ENCODE measurements at places on chromosomes 5 and 9. TPM values are rescaled to one million over a fixed set of nuclear protein-coding genes. Genes with fewer than 3 reads are reported as not detected.

The BRINP1 gene
- not detected for total RNA-seq

DNA sequence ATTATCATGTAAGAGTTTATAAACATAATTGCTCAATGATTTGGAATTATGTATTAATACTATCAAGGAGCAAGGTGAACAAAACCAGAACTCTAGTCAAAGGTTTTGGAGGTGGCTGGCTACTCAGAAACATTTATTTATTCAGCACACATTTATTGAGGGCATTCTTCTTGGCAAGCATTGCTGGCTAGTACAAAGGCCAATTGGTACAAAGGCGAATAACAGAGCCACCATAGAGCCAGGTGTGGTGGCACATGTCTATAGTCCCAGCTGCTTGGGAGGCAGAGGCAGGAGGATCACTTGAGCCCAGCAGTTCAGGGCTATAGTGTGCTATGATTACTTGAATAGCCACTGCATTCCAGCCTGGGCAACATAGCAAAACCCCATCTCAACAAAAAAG, 242.1 kb downstream of the CWC27 start:
- no peak overlapping the region for H3K27ac ChIP-seq
- H3K27me3 ChIP-seq: no peaks in the 10 kb centered on the region
- DNase-seq: no peak
- no peak overlapping the region for H3K4me3 ChIP-seq

GRCh38 chr5:5296051-5296450, 126.4 kb upstream of the ICE1 start:
- H3K4me1 ChIP-seq: no peaks in the 10 kb centered on the region
- H3K27ac ChIP-seq: no peak overlapping the region
- no peak for DNase-seq
- no peak overlapping the region for H3K4me3 ChIP-seq
- H3K36me3 ChIP-seq: no peaks in the 10 kb centered on the region

- peaks cover 7% of the 10 kb centered on the region for H3K36me3 ChIP-seq
- DNase-seq: no peak
- H3K4me1 ChIP-seq: no peaks in the 10 kb centered on the region
- H3K27ac ChIP-seq: no peak overlapping the region
Observed at GRCh38 chr9:15220658-15221318, 86.2 kb downstream of the TTC39B start.

DNA sequence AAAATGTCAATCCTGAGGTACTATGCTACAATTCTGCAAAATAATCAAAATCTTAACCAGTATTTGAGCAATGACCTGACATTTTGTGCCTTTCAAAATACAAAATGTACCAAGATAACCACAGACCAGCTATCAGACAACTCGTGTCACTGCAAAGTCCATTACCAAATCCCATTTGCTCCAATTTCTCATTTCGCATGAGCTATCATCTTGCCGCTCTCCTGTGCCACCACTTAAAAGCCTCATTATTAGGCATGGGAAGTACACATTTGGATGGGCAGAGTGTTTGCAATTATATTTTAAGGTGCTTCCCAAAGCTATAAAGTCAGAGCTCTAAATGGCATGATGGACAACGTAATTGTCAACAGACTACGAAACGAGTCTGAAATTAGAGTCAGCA, 205.2 kb downstream of the AGTPBP1 start:
- no peaks in the 10 kb centered on the region for H3K4me1 ChIP-seq
- no peaks in the 10 kb centered on the region for H3K27me3 ChIP-seq
- H3K36me3 ChIP-seq: no peaks in the 10 kb centered on the region
- H3K4me3 ChIP-seq: no peak overlapping the region
- no peak for DNase-seq
- H3K27ac ChIP-seq: no peak overlapping the region

DNA sequence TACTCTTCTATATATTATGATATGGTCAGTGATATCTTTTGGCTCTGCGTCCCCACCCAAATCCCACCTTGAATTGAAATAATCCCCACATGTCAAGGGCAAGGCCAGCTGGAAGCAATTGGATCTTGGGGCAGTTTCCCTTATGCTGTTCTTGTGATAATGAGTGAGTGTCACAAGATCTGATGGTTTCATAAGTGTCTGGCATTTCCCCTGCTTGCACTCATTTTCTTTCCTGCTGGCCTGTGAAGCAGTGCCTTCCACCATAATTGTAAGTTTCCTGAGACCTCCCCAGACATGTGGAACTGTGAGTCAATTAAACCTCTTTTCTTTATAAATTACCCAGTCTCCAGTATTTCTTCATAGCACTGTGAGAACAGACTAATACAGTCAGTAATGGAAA, 45.0 kb upstream of the TNC start:
- H3K4me1 ChIP-seq: no peaks in the 10 kb centered on the region
- H3K4me3 ChIP-seq: no peak overlapping the region
- no peaks in the 10 kb centered on the region for H3K27me3 ChIP-seq
- no peak for DNase-seq
- H3K36me3 ChIP-seq: no peaks in the 10 kb centered on the region
